ENCODE measurements at places on chromosomes 7 and 10.

GRCh38 chr10:33235251-33235884, 99.1 kb downstream of the NRP1 start:
- no peak overlapping the region for H3K4me3 ChIP-seq
- peak overlapping the region; percentile 40 for H3K27ac ChIP-seq
- no peak for DNase-seq
- no peaks in the 10 kb centered on the region for H3K36me3 ChIP-seq

DNA sequence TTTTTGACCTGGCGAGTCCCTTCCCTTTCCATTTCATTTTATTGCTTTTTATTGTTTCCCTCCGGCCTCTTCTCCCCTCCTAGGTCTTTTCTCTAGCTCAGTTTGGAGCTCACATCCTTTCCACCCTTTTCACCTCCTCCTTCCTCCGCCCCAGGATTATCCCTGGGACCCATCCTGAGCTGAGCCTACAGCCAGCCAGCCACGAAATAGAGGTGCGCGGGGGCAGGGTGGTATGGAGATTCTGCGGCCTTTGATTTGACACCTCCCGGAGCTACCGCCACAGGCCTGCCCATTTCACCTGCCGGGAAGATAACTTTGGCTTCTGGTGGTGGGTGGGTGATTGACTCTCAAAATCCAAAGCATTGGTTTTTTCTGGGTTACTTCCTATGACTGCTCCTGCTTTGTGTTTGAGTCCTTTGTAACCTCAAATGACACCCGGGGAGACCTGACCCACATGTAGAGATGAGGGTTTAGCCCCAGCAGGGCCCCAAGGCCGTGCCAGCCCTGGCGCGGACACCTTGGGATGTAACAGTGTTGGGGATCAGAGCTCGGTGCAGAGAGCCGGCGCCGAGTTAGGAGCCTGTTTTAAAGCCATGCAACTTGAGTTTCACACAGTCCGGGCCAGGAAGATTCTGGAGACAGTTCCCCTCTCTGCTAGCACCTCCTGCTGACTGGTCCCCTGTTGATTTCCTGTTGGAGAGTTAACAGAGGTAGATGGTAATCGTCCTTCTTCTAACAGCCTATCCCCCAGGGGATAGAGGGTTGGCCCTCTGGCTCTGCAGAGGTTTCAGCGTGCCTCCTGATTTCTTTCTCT, 1.5 kb downstream of the DUSP5 start:
- H3K27ac ChIP-seq, result no peak overlapping the region
- H3K36me3 ChIP-seq, result no peaks in the 10 kb centered on the region
- DNase-seq, result no peak
- peak overlapping the region; percentile 43 for H3K4me3 ChIP-seq
- H3K4me1 ChIP-seq, result peaks cover 46% of the 10 kb centered on the region

DNA sequence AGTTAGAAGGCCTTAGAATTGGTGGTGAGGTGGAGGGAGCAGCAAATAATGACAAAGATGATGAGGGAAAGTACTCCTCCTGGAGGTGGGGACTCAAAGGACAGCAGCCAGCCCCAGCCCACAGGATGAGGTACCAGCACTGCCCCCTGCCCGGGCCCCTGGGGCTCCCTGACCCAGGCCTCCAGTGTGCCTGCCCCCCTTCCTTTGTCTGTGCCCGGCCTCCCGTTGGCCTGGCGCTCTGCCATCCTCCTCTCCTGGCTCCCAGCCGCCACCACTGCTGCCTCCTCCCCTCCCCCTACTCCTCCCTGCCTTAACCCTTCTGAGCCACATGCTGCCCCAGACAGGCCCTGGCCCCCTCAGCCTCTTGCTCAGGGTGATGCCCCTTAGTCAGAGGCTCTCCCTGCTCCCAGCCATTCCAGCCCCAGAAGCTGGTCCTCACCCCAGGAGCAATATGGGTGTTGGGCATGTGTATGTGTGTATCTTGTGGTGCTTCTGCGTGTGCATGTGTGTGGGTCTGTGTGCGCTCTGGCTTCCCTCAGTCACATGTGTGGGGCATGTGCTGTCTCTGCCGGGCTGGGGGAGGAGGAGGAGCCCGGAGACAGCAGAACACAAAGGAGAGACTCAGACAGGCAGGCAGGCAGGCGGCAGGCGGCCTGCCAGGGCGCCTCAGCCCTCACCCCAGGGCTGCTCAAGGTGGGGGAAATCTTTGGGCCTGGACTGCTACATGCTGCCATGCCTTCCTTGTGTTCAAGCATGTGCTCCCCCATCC, 2.6 kb downstream of the LDB1 start:
- no peaks in the 10 kb centered on the region for H3K27me3 ChIP-seq
- H3K4me1 ChIP-seq, result peaks cover 76% of the 10 kb centered on the region
- peak overlapping the region; percentile 22 for H3K4me3 ChIP-seq

DNA sequence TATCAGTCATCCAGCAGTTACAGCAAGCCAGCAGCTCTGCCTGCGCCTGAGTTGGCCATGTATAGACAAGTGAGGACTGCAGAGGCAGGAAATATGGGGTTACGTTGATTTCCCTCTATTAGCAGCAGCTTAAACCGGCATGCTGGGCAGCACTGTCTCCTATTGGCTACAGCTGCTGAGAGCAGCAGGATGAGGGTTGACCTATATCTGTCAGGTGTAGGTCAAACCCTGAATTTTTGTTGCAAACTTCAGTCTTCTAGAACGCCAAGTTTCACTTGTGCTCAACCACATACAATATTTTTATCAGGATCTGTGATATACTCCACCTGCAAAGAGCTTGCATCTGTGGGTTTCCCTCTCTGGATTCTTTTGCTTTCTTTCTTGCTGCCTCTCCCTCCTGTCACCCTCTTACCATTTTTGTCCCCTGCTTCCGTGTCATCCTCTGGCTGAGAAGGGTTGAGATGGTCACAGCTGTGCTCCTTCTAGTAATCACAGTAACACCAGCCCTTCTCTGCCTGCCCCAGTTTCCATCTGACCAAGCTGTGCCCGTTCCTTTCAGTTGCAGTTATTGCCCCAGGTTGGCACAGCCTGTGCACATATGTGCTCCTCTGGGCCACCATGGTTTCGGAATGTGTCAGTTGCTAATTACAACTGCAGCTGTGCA, 23.8 kb upstream of the GLCCI1 start:
- no peak overlapping the region for H3K27ac ChIP-seq
- H3K4me1 ChIP-seq, result peaks cover 2% of the 10 kb centered on the region
- DNase-seq, result no peak

DNA sequence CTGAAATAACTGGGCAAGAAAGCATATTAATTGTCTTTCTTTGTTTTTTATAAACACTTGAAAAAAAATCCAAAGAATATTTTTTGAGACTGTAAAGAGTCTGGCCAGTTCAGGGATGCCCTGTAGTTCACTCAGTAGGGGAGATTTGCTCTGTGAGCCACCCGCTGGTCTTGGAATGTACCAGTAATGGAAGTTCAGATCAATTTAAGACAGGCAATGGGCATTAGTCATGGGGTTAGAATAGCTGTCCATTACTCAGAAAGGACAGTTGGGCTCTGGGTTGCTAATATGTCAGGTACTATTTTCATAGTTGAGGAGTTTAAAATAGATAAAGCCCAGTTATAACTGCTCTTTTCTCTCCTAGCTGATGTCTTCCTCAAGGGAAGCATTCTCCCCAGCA, 38.7 kb downstream of the A1CF start:
- H3K4me3 ChIP-seq, result no peak overlapping the region
- DNase-seq, result no peak
- no peaks in the 10 kb centered on the region for H3K4me1 ChIP-seq
- no peak overlapping the region for H3K27ac ChIP-seq
- H3K27me3 ChIP-seq, result no peaks in the 10 kb centered on the region

DNA sequence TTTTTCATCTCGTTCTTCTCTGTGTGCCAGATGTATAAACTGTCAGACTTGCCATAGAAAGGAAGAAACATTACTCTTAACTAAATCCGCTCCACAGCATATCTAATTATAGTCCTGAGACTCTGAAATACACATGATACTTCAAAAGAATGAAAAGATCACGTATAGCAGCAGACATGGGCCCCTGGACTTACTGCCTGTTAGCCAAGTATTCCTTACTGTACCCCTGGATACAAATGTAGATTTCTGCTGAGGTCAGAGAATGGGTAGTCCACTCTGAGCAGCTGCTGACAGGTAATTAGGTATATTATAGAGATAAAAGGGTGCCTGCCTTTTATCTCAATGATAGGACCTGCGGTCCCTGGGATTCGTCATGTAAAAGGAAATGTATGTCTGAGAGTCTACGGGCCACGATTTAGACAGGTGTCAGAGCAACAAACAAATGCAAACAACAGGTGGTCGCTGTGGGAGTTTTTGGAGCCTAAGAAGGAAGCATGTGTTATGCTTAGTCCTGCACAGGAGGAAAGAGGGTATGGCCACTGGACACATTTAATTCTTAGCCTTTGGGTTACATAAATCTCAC, 69.4 kb downstream of the VOPP1 start:
- DNase-seq, result no peak
- H3K27ac ChIP-seq, result no peak overlapping the region
- no peak overlapping the region for H3K4me3 ChIP-seq
- no peaks in the 10 kb centered on the region for H3K27me3 ChIP-seq
